Kidney (tissue), 22 donors: ENCODE measurements at places on chromosomes 12 and 14. TPM values are rescaled to one million over a fixed set of nuclear protein-coding genes. Genes with fewer than 3 reads are reported as not detected.

NTN4 gene
- polyA plus RNA-seq, result 71.0 TPM

NPAS3 gene
- 0.82 TPM for polyA plus RNA-seq

CD69 gene
- polyA plus RNA-seq, result 2.2 TPM

CSAD gene
- 24.0 TPM for polyA plus RNA-seq

SERPINA12 gene
- polyA plus RNA-seq, result not detected

ASPG gene
- 58.1 TPM for polyA plus RNA-seq

OR4Q2 gene
- not detected for polyA plus RNA-seq

MYF5 gene
- not detected for polyA plus RNA-seq

ACSM4 gene
- polyA plus RNA-seq, result not detected

ACSS3 gene
- 18.9 TPM for polyA plus RNA-seq

JAG2 gene
- 6.3 TPM for polyA plus RNA-seq

C12orf54 gene
- not detected for polyA plus RNA-seq

ALDH2 gene
- polyA plus RNA-seq, result 318 TPM

NR4A1 gene
- 54.1 TPM for polyA plus RNA-seq

SOAT2 gene
- polyA plus RNA-seq, result 0.26 TPM

PIWIL1 gene
- polyA plus RNA-seq, result 0.15 TPM

ANO4 gene
- 0.82 TPM for polyA plus RNA-seq

KRT6A gene
- polyA plus RNA-seq, result not detected

FERMT2 gene
- 46.2 TPM for polyA plus RNA-seq

CACNA2D4 gene
- 2.5 TPM for polyA plus RNA-seq

COCH gene
- 1.8 TPM for polyA plus RNA-seq

CCDC197 gene
- polyA plus RNA-seq, result not detected

SPX gene
- polyA plus RNA-seq, result 28.2 TPM

KRT3 gene
- not detected for polyA plus RNA-seq

CLEC7A gene
- 0.43 TPM for polyA plus RNA-seq

SLC2A13 gene
- 3.9 TPM for polyA plus RNA-seq
